ENCODE measurements at places on chromosomes 13 and 19.

DNA sequence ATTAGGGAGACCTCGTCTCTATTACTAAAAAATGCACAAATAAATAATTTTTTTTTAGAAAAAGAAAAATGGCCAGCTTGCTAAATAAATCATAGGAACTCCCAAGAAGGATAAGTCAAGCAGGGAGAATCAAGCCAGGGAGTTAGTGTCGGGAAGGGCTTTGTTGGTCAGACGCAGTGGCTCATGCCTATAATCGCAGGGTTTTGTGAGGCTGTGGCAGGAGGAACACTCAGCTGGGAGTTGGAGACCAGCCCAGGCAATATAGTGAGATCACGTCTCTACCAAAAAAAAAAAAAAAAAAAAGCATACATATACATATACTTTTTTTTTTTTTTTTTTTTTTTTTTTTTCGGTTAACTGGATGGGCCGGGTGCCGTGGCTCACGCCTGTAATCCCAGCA, 9.0 kb downstream of the NACC1 start:
- no peak for DNase-seq

DNA sequence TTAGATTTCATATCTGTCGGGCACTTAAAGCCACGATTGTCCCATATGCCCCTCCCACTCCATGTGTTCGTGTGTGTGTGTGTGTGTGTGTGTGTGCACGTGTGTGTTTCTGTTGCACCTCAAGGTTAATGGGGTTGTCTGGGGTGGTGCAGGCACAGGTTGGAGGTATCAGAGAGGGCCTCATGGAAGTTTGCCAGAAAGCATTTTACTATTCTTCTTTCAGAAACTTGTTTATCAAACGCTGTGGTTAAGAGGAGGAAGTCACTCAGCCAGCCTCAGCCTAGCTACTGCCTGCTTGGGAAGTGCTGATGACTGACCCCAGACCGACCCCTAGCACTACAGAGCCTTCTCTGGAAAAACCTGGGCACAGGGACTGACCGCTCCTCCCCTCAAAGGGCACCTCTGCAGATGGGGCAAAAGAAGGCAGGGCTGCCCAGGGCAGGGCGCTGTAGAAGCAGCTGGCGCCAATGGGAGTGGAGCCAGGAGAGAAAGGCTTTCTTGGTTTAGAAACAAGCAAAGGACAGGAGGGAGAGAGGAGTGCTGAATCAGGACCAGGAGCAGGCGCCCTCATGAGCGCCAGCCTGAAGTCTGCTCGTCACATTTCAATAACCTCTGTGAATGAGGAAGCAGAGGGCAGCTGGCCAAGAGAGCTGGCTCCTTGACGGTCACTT, 3.9 kb downstream of the SIAH3 start:
- peak; percentile 62 for DNase-seq

- DNase-seq, result peak; percentile 96
Observed at GRCh38 chr19:45927565-45928261, 13.1 kb upstream of the NANOS2 start.

- peak; percentile 19 for DNase-seq
Observed at GRCh38 chr13:75635101-75635827, 866 bp upstream of the LMO7 start.

DNA sequence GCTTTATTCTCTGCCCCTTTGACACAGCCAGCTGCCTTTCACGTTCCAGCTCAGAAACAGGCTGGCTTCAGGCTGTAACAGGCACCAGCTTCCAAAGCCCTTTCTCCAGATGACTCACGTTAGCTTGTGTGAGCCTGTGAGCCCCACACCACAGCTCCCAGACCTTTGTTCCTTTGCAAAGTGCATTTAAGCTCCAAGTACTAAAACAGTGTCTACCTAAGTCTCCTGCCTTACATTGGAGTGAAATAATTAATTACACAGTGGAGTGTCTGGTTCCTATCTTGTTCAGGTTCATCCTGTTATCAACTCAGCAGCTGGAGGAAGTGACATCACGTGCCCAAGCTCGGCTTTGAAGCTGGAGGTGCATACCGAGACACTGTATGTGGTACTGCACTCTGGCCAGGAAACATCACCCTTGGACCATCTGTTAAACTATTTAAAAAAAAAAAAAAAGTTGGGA, 475.8 kb downstream of the FOXO1 start:
- no peak for DNase-seq

DNA sequence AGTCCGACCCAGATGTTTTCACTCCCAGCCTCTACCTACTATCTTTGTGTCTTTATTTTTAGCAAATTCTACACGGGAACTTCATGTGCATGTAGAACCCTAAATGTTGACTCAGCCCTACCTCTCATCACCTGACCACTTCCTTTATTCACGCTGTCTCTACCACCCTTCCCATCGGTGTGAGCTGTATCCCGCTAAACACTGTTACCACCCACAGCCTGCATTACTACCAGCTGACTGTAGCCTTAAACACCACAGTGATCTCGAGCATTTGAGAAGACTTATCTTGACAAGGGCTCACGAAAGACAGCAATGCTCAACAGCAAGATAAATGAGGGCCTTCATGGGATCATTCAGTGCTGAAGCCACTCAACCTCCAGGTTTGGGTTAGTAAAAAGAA, 15.1 kb downstream of the NCR1 start:
- no peak for DNase-seq

DNA sequence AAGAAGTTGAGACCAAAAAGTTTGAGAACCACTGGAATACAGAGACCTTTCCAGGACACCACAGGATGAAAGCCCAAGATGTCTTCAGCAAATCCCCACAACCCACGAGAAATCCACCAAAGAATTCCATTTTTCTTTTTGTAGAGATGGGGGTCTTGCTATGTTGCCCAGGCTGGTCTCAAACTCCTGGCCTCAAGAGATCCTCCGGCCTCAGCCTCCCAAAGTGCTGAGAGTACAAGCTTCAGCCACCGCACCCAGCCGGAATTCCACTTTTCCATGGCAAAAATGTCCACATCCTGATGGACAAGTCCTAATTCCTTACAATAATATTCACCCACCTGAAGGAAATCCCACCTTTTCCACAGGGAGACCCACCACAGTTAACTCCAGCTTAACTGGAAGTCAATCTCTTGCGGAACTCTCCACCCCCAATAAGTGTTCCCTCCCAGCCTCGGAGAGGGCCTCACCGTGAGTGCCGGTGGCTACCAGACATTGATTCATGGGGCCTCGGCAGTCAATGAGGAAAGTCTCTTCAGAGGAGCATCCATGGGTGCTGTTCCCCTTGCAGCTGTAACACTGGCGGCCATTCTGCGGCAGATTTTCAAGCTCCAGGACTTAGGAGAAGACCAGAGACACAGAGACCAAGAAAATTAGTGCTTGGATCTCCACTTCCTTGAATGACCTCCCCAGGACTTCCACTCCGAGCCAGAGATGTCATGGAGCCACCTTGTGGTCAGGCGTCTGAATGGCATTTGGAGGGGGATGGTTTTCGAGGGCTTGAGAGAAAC, 12.3 kb upstream of the CADM4 start:
- DNase-seq, result peak; percentile 79

DNA sequence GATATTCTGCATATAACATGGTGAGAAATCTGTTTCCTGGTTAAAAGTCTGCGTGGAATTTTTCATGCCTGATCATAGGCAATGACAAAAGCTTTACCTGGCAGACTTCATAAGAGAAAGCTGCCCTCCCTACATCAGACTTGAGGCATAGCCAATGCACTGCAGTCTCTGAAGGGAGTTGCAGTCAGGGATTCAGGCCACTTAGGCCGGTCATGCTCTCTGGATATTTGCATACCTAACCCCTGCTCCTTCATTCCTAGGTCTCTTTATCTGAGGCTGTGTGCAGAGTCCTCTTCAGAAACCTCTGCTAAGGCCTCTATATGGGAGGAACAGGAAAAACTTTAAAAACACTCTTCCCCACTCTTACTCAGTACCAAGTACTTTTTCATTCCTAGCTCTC, 287.4 kb downstream of the PCDH17 start:
- DNase-seq, result no peak

DNA sequence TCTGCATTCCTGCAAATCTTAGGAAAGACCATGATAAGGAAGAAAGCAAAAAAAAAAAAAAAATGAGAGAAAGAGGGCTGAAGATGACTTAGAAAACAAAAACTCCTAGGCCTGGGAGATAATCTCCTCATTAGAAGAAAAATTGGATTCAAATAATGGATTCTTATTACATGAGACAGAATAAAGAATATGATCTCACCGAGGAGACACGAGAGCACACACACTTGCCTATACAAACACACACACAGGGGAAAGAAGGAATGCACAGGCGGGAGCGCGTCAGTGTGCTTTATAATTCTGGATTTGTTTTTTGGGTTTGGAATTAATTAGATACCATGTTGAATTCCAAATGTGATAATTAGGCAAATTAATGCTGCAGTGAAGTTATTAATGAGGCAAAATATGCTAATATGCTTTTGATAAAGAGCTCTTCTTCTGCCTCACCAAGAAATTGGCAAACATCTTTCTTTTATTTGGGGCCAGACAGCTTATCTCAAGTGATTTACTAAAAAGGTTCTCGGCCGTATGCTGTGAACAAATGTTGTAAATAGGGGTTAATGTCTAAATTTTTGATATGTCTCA, 36.1 kb upstream of the PCDH8 start:
- DNase-seq, result no peak

Measured in adrenal gland (tissue), 19 donors.